ENCODE measurements at places on chromosomes 2 and 18. TPM values are rescaled to one million over a fixed set of nuclear protein-coding genes. Genes with fewer than 3 reads are reported as not detected.

The VIL1 gene
- under 0.01 TPM for total RNA-seq

The EFEMP1 gene
- total RNA-seq = 1,564 TPM

The GTF3C2 gene
- total RNA-seq = 32.7 TPM

The LYPD1 gene
- 5.9 TPM for total RNA-seq

The GPAT2 gene
- total RNA-seq = 2.2 TPM

The CEP192 gene
- 29.8 TPM for total RNA-seq

The ALPG gene
- total RNA-seq = not detected

The CRYBA2 gene
- total RNA-seq = not detected

The EMX1 gene
- total RNA-seq = not detected

The HOXD12 gene
- not detected for total RNA-seq

The CXCR4 gene
- total RNA-seq = under 0.01 TPM

The RAX gene
- not detected for total RNA-seq

The CD28 gene
- not detected for total RNA-seq

The VAMP8 gene
- 2.1 TPM for total RNA-seq
